ENCODE measurements at places on chromosomes 16 and 17.
A peak's percentile ranks its signal among the peaks of the same experiment; 100 is the strongest.

DNA sequence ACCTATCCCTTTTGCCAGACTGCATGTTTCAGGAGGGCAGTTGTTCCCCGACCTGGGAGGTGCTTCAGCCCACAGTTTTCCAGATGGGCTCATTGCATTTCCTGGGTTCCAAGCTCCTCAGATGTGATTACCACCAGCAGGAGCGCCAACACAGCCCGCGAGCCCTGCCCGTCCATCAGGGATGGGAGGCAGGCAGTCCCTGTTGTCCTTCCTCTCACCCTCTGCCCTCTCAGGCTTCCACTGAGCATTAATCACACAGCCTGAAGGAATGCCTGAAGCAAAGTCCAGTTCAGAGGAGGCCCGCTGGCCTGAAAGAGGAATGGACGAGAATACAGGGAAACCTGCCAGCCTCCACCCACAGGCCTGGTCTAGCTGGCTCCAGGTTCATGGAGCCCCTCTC is 256.3 kb upstream of the SDK2 start:
- DNase-seq, result no peak

GRCh38 chr17:63399856-63400255 is 46.2 kb downstream of the CYB561 start:
- DNase-seq, result no peak

- DNase-seq, result peak; percentile 57
Measured at GRCh38 chr17:45584092-45585036, 93.8 kb upstream of the PLEKHM1 start.

DNA sequence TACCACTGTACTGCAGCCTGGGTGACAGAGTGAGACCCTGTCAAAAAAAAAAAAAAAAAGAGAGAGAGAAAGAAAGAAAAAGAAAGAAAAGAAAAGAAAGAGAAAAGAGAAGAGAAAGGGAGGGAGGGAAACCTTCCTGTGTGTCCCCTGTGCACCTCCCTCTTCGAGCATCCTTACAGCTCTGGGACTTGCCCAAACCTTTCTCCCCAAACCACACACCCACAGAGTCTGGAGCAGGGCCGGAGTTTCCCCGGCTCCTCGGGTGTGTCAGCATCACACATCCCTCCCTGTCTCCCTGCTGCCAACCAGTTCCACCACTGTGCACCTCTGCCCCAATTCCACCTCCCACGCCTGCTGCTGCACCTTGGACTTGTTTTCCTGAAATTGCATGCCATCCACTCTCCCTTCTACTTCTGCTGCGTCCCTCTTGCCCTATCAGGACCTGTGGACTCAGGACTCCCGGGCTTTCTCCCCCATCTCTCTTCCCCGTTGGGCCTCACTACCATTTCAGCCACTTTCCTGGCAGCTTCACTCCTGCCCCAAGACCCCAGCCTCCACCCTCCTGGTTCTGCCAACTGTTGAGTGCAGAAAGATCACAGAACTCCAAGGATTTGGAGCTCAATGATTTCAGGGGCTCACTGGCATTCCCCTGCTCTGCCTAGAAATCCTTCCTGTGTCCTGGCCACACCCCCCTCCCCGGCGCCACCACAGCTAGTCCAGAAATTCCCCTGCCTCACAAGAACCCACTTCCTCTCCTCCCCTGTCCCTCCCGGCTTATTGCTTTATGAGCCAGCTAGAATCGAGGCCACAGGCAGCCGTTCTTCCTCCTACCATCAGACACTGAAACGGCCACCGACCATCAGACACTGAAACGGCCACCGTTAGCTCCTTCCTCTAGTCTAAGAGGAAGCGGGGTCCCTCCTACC is 3.7 kb upstream of the CDK3 start:
- no peak for DNase-seq

GRCh38 chr16:31132303-31132979 is 3.1 kb downstream of the PRSS8 start:
- no peak for DNase-seq

- no peak for DNase-seq
Measured at GRCh38 chr17:9020096-9020823, 1.1 kb upstream of the NTN1 start.

GRCh38 chr16:15502041-15502725 is 67.8 kb downstream of the BMERB1 start:
- DNase-seq, result no peak

- DNase-seq, result no peak
Measured at GRCh38 chr17:17168401-17168800, 37.7 kb downstream of the PLD6 start.

DNA sequence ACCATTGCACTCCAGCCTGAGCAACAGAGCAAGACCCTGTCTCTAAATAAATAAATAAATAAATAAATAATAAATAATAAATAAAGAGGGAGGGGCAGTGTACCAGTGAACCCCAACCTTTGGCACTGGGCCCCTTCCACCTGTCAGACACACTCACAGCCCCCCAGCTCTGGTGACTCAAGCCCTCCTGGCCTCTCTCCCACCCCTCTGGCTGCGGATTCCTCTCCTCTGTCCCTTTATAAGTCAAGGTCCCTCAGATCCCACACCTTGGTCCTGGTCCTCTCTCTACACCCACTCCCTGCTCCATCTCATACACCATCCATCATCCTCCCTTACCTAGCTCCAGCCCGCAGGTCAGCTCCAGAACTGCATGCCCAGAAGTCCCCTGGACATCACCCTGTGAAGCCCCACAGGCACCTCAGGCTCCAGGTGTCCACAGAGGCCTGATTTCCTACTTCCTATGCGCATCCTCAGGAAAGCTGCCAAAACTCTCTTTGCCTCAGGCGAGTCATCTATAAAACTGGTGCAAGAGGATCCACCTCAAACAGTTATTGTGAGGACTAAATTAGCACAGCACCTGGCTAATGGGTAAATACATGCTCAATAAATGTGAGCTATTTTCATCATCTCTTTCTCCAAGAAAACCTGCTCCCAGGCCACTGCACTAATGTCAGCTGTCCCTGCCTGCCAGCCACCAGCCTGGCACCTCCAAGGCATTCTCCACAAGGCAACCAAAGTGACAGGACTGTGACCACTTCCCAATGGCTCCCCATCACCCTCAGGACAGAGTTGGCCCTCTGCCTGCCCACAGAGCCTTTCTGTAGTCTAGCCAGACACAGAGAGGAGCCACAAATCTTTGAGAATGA is 46.8 kb downstream of the BEAN1 start:
- no peak for DNase-seq

- no peak for DNase-seq
Measured at GRCh38 chr17:39740357-39741111, 2.8 kb downstream of the GRB7 start.

- no peak for DNase-seq
Measured at GRCh38 chr16:1067629-1068028, 4.9 kb upstream of the SSTR5 start.

DNA sequence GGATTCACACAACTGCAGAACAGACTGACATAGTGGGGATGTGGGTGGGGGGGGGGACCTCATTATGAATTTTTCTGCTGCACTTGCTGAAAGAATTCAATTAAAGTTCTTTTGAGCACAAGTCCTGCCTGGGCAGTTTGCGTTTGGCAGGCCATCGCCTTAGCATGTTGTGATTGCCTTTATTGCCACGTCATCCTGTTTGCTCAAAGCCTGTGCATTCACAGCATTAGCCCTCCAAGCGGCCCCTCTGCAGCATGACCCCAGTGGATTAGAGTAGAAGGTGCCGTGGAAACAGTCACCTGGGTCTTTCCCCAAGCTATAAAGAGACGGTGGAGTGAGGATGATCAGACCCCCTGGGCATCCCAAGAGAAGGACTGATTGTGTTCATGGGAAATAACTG is 17.2 kb downstream of the MSI2 start:
- DNase-seq, result no peak

GRCh38 chr16:4330277-4330874 is 14.5 kb downstream of the GLIS2 start:
- DNase-seq, result peak; percentile 66

DNA sequence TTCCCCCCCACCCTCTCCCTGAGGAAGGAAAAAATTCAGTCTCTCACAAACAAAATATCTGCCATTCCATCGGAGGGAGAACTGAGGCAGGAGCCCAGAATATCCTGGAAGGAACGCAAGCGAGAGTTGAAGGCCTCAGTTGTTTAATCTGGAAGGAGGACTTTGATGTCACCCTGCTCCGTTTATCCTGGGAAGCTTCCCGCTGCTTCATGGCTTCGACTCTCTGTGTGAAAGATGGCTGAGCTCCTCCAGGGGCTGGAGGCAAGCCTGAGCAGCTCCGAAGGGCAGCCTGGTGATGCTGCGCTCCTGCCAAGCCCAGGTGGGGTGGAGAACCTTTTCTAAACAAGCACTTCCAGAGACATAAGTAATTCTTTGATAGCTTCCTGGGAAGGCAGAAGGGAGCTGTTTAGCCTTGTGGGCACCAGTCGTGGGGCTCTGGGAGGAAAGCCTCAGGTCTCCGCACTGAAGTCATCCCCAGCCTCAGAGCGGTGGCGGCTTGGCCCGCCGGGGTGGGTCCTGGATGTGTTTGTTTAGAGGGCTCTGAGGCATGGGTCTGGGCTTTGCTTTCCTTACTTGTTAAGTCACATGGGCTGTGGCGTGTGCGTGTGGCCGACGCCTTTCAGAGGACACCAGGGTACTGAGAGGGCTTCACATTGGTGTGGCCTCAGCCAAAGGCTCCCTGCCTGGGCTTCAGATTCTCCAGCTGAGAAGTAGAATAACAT is 7.9 kb downstream of the NKD1 start:
- DNase-seq, result no peak

DNA sequence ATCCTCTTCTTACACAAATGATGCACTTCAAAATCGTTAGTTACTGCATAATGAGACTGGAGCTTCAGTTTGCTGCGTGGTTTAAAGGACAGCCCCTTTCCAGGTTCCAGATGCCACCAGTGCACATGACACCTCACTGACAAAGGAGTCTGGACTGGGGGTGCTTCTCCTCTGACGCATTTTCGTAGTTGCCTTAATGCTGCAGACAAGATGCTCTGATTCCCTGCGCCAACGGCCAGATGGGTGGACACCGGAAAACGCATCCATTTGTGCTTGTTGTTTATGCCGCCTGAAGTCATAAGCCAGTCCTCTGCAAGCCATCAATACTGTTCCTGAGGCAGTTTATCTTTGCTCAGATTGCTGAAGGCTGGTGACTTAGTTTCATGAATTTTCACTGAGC is 16.0 kb downstream of the FBXO31 start:
- no peak for DNase-seq

- no peak for DNase-seq
Measured at GRCh38 chr16:67942200-67942509, 1.8 kb downstream of the LCAT start.

DNA sequence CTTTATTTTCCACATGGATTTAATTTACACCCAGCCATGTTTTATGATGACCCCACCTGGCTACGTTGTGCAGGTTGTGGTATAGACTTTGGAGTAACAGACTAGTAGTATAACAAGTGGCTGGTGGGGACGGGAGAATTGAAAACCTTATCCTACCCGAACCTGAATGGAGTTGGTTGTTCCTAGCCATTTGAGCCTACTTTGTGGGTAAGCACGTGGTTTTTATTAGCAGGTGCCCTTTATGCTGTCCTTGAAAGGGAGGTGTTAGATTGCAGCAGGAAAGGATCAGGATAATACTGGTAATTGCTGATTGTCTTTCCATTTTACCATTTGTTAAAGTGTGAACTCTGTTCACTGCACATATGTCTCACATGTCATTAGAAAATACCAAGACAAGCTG is 31.9 kb upstream of the PHAF1 start:
- no peak for DNase-seq

DNA sequence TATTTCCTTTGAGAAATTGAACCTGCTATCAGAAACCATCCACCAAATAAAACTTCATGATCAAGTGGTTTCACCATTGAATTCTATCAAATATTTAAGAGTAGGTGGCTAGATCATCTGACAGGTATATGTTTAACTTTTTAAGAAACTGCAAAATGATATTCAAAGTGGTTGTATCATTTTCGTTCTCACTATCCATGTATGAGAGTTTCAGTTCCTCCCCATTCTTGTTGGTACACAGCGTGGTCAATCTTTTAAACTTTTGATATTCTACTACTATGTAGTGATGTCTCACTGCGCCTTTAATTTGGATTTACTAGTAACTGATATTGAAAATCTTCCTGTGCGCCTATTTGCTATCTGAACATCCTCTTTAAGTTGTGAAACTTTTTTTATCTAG is 163.7 kb downstream of the CYB561 start:
- no peak for DNase-seq

- no peak for DNase-seq
Measured at GRCh38 chr17:39045948-39046679, 78.9 kb upstream of the FBXO47 start.

DNA sequence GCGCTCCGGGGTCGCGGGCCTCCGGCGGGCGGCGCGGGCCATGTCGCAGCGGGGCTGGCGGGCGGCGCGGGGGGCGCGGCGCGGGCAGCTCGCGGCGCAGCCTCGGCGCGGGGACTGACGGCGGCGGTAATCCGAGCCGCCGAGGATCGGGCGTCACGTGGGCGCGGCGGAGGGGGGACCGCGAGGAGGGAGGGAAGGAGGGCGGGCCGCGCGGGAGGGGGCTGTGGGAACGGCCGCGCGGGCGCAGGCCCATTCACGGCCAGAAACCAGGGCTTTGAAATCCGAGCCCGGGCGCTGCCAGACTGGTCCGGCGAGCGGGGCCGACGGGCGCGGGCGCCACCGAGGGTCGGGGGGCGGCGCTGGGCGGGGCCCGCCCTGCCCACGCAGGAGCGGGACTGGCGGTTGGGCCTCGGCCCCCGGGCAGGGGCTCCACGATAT is at the start of gene MTSS2:
MTSS2 (minus strand) TSS at position 116 of the 438 bp plus-strand sequence. CDS start 262 bp downstream, outside the sequence.
- no peak for DNase-seq
